ENCODE measurements at places on chromosomes 11 and 22. TPM values are rescaled to one million over a fixed set of nuclear protein-coding genes. Genes with fewer than 3 reads are reported as not detected.

DNA sequence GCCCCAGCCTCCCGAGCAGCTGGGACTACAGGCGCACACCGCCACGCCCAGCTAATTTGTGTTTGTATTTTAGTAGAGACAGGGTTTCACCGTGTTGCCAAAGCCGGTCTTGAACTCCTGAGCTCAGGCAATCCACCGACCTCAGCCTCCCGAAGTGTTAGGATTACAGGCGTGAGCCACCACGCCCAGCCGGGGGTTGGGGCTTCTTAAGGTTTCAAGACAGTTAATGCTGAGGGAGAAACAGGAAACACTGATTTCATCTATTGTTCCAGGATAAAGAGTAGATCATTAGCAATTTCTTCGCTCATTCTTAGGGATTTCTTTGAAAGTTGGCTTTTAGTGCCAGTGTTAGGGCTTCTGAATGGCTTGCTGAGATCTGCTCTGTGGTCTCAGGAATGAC lies 21.2 kb upstream of the CLMP start:
- no peak for DNase-seq

- no peak for DNase-seq
These were observed 54.3 kb upstream of the VSTM5 start for GRCh38 chr11:93904716-93905115.

Gene OR8D1
- not detected for total RNA-seq

- DNase-seq: no peak
These were observed 55.2 kb downstream of the ST3GAL4 start for GRCh38 chr11:126410649-126411048.

Gene PIWIL4
- 0.68 TPM for total RNA-seq

GRCh38 chr11:42462558-42463310 lies 849.1 kb upstream of the API5 start:
- DNase-seq: no peak

Gene HBB
- total RNA-seq: not detected

DNA sequence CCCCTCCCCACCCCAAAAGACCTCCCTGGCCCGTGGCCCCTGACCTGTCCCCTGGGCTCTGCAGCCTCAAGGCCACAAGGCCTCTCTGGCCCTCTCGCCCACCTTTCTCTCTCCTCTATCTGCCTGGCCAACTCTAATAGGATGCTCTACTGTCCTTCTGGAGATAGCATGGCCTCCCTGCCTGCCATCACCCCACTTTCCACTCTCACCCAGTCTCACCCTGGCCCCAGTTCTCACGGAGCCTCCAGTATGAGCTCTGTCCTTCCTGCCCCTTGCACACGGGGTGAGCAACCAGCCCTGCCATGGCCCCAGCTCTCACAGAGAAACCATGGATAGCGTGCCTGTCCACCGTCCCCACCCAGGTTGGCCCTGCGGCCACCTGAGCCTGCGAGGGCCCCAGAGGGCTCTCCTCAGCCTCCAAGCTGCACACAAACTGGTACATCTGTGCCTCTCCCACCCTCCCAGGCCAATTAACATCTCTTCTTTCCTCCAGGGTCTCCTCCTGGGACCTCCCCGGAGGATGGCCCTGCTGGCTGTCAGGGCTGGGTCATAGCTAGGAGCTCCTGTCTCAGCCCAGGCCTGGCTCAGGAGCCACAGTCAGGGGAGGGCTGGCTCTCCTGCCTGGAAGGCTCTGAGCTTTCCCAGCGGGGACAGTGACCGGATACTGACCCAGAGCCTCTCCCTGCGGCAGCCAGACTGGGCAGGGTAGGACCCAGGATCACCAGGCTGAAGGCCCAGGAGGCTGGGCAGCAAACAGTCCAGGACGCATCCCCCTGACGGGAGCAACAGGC lies 22.3 kb downstream of the RTN4R start:
- no peak for DNase-seq

DNA sequence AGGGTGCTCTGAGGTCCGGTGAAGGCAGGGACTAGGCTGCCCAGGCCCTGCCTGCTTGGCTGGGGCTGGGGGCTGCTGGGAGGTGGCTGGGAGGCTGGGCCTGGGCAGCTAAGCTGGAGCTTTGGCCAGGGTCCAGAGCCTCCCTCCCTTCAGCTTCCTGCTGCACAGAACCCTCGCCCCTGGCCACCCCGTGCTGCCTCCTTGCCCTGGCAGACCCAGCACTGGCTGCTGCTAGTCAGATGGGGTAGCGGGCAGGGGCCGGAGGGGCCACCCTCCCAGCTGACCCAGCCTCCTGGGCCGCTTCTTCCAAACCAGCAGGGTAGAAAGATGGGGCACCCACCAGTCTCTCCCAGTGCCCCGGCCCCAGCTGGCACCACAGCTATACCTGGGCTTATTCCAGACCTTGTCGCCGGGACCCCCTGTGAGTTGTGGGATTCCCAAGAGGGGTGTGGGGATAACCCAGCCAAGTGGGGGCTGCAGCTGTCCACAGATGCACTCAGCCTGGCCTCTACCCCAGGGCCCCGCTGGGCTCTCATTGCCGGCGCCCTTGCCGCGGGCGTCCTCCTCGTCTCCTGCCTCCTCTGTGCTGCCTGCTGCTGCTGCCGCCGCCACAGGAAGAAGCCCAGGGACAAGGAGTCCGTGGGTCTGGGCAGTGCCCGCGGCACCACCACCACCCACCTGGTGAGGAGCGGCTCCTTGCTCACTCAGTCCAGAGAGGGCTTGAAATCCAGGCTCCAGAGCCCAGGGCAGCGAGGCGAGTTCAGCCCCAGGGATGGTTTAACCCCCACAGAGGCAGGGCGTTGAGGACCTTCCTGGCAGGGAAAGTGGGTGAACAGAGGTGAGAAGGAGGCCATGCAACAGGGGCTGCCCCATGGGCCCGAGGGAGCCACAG lies at the start of gene SYT8:
Gene SYT8, plus strand, starts transcription at position 212 of the 892 bp plus-strand sequence. Its CDS starts 116 bp downstream, at position 328.
- no peak for DNase-seq

Gene CHRNA10
- 3.0 TPM for total RNA-seq

Gene PLEKHA7
- total RNA-seq: 15.6 TPM

- DNase-seq: no peak
These were observed 3.1 kb downstream of the AP1B1 start for GRCh38 chr22:29385151-29385704.

DNA sequence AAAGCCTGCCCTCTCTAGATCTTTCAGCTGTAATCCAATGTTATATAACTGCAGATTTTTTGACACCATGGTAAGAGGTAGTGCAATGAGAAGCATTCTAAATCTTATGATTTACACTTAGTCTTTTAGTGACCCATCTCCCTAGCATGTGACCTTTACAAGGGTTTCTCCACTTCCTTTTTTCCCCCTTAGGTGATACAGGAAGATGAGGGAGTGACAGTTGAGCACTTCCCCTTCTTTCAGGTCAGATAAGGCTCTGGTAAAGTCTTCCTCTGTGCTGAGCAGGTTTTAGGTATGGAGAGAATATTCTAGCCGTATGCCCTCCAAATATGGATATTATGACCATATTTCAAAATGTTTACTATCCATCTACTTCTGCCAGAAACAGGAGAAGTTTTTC lies 753.6 kb downstream of the JRKL start:
- DNase-seq: no peak

Gene CCDC88B
- total RNA-seq: 0.91 TPM

DNA sequence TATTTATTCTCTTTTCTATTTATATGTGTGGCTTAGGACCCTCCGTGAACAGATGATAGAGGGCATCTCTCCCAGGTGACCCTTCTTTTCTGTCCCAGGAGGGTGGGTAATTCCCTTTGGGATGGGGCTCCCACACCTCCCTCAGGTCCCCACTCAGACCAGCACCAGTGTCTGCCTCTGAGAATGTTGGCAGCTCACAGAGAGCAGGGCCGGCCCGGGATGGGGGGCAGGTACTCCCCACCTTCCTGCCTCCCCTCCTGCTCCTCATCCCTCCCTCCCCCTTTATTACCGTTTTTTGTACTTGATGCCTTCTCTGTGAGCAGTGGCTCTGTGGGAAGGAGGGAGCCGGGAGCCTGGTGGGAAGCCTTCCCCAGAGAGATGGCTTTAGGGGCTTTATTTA lies 4.8 kb upstream of the HINFP start:
- DNase-seq: no peak

Gene CECR2
- total RNA-seq: 34.6 TPM

GRCh38 chr11:64028398-64029115 lies 7.2 kb upstream of the FLRT1 start:
- DNase-seq: peak; percentile 76

GRCh38 chr22:44906999-44907644 lies 102.7 kb downstream of the PHF21B start:
- DNase-seq: no peak

DNA sequence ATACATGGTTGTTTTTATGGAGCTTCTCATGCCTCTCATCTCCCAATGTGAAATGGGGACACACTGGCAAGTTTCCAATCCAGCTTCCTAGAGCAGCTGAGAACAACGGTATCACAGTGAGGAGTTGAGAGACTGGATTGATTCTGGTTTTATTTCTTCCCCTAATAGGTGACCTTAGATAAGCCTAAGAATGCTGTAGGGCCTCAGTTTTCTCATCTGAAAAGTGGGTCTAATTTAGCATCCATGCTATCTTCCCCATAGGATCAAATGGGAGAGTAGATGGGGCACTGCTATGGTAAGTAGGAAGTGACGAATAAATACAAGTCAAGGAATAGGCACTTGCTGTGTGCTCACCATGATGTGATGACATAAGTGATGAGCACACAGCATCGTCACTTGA lies 61.1 kb upstream of the PHOX2A start:
- no peak for DNase-seq

DNA sequence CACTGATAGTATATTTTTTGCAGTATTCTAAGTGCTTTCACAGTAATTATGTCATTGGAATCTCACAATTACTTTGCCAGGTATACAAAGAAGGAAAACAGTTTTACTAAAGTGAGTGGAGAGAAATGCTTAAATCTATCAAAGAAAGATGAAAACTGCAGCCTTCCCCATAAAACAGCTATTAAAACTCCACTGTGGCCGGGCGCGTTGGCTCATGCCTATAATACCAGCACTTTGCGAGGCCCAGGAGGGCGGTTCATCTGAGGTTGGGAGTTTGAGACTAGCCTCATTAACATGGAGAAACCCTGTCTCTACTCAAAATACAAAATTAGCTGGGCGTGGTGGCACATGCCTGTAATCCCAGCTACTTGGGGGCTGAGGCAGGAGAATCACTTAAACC lies 19.1 kb downstream of the OR51E1 start:
- no peak for DNase-seq

GRCh38 chr11:122782222-122782621 lies 56.1 kb upstream of the CRTAM start:
- no peak for DNase-seq

Gene OR5P2
- not detected for total RNA-seq

DNA sequence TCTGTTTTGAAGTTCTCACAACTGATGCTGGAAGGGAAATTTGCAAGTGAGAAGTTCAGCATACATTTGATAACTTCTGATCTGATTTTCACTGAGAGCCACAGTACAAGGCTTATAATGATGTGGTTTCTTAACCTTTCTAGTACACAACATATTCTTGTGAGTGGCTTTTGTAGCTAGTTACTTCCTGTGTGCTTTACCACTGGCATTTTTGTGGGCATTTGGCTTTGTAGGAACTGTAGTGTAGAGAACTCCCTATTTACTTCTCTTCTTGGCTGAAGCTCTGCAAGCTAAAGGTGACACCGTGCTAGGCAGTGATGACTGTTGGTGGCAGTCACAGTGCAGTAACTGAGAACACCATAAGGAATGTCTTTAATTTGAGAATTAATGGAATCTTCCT lies 14.9 kb downstream of the USP47 start:
- DNase-seq: no peak

DNA sequence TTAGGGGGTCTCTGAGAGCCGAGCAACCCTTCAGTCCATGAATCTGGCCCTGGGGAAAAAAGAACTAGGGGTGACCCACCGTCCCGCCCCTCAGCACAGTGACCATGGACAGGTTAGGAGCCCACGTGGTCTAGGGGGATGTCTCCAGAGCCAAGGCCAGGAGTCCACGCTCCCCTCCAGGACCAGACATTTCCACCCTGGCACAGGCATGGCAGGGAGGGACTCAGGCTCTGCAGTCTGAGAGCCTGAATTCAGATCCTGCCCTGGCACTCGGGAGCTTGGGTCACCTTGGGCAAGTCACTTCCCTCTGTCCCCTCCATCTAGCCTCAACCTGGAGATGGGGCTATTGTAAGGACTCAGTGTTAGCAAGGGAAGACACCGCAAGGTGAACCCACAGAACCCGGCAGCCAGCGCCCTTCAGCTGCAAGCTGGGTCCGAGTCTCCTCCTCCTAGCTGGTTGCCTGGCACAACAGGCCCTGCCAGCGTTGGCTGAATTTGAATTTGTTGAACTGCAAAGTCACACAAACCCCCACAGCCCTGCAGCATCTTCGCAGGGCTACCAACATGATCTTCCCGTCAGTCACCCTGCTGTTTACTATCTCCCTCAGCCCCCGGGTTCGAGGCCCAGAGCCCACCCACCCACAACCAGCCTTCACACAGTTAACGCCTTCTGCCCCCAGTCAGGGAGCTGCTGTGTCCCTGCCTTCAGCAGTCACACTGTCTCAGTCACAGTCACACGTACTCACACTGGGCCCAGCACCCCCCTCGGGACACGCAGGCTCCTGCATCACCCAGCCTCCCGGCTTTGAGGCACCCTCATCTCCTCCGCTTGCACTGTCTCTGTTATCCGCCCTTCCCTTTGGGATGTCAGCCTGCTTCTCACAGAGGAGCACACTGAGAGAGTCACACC lies 603 bp upstream of the PDGFB start:
- no peak for DNase-seq

DNA sequence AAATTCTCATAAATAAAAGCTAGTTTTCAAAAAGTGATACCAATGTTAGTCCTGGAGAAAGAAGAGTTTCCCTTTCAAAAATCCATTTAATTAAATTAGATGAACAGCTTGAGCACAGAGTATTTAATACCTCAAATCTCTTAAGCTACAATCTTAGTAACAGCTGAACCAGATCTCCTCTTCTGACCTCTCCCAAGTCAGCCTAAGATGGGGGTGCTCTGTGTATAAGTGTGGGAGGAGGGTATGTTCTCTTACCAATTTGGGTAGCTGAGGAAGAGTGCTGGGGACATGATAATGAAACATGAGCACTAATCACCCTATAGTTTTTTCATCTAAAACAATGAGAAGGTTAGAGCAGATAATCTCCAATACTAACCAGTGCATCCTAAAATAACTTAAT lies 9.6 kb downstream of the TPH1 start:
- no peak for DNase-seq

- DNase-seq: no peak
These were observed 22.6 kb downstream of the APLNR start for GRCh38 chr11:57214494-57214893.

DNA sequence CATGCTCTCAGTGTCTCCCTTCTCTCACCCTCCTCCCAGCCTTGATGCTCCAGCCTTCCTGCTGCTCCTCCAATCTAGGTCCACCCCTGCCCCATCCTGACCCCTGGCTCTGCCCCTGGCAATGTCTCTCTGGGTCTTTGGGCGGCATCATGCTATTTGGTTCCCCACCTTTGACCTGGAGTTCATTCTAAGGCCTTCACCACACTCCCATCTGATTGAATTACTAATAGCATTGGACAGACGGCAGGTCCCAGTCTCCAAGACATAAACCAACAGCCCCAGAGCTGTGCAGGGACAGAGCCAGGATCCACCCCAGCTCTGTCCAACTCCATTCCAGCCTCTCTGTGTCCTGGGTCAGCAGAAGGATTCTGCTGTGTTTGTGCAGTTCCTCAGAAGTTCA lies 7.2 kb downstream of the APOL4 start:
- no peak for DNase-seq

Gene DPAGT1
- 49.5 TPM for total RNA-seq

Gene CDC45
- 47.1 TPM for total RNA-seq

GRCh38 chr11:128776069-128776423 lies 82.2 kb downstream of the FLI1 start:
- no peak for DNase-seq

- DNase-seq: no peak
These were observed 91.5 kb upstream of the PRDM11 start for GRCh38 chr11:45054956-45055355.

Gene OR2AT4
- not detected for total RNA-seq

Gene PLAAT2
- not detected for total RNA-seq

Gene MUC5B
- total RNA-seq: 0.42 TPM
